ENCODE measurements at places on chromosomes 7 and 10.

DNA sequence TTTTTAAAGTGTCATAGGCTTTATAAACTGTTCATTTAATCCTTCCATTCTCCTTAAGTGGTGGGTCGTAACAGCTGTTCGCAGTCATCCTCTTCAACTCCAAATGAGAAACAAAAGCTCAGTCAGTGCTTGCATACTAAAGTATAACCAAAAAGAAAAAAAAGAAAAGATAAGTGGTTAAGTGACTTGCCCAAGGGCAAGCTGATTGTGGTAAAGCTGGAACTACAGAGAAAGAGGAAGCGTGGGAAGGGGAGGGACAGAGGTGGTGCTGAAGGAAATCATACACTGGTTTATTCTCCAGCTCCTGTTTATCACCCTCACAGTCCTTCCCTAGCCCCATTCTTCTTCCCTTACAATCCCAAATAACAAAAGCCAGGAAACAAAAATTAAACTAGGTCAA, 29.6 kb downstream of the IDE start:
- no peak for DNase-seq

DNA sequence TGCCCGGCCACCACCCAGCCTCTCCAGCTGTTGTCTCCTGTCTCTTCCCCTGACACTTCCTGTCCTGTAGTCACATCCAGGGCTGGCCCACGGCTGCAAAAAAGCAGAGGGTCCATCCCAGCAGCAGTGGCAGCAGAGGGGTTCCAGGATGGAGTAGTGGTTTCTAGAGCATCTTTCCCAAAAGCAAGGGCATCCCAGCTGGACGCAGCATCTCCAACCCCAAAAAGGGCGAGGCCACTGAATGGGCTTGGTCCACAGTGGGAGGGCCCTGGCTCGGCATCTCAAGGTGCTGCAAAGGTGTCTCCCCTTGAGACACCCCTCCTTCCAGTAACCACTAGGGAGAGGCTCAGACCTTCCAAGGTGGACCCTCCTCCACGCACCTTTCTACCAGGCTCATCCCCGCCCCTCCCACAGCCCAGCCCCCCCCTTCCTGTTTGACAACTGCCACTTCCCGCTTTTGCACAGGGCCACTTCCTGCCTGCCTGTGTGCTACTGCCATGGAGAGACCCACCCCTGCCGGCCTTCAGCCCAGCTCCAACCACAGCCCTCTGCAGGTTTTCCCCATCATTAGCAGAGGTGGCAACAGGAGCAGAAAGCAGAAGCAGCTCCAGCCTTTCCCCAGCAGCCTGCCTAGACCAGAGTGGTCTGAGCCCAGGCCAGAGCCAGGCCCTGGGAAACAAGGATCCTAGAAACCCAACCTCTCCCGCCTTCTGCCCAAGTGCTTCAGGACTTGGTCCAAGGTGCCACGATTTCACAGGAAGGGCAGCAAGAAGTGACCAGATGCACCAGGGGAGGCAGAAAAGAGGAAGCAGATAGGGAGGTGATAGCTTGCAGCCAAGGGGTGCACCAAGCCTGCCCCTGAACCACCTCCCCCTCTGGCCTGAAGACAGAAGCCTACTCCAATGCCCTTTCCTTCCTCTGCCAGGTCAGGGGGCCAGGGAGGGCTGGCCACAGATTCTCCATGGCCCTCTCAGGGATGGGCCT, 8.6 kb downstream of the CAMK2G start:
- DNase-seq, result no peak

DNA sequence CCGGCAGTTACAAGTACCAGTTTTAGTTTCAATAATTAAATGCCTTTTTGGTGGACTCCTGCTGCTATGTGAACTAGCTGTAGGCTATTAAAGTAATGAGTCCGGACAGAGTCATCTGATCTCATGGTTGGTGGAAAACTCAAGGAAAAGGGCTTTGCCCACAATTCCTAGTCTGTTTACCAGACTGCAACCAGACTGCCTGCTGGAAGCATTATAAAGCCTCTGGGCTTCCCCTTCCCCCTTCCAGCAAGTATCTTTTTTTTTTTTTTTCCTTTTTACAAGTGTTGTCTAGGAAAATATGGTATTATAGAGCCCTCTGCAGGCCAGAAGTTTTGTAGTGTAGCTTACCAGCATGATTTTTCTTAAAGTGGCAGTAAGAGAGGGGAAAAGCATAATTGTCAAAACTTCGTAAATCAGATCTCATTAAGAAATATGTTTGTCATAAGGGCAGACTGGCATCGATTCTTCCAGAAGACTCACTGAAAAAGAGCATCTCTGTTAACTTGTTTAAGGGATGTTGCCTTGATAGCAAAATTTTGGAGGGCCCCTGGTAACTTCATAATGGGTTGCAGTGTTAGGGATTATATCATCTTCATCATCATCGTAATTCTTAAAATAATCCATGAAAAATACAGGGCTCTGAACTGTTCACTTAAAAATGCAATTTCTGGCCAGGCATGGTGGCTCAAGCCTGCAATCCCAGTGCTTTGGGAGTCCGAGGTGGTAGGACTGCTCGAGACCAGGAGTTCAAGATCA, 181.3 kb downstream of the TAX1BP1 start:
- DNase-seq, result peak; percentile 56

DNA sequence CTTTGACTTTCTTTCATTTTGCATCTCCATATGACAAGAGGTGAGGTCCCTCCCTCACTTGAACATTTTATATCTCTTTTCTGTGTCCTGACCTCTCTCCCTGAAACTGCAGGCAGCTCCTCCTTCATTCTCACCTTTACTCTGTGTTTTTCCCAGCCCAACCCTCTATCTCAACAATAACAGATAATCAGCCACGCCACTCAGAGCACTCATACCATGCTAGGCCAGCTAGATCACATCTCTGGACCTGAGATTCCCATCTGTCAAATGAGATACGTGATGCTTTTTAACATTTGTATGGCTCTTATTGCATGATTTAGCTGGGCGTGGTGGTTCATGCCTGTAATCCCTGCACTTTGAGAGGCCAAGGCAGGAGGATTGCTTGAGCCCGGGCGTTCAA, 63.1 kb upstream of the PDCD4 start:
- no peak for DNase-seq

DNA sequence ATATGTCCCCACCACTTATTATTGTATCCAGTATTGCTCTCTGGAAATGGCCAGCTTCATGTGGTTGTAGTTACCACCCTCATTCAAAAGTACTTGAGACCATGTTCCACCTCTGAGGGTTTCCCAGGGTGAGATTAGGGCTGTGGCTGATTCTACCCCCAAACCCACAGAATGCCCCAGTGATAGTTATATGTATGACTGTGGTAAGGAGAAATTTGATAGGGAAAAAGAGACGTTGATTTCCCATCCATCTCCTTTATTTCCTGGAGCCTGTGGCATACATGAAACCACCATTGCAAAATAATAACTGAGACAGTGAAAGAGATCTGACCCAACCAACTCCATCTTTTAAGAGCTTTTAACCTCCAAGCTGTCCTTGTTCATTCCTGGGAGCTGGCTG, 25.2 kb downstream of the ARL5B start:
- no peak for DNase-seq

- no peak for DNase-seq
Observed at GRCh38 chr10:44008917-44009709, 360.4 kb upstream of the ZNF32 start.

GRCh38 chr10:73251683-73252444, 580 bp downstream of the MRPS16 start:
- DNase-seq, result peak; percentile 29
